ENCODE measurements at places on chromosomes 3 and 15.

- no peak for DNase-seq
Observed at GRCh38 chr3:3005146-3005744, 104.9 kb downstream of the IL5RA start.

DNA sequence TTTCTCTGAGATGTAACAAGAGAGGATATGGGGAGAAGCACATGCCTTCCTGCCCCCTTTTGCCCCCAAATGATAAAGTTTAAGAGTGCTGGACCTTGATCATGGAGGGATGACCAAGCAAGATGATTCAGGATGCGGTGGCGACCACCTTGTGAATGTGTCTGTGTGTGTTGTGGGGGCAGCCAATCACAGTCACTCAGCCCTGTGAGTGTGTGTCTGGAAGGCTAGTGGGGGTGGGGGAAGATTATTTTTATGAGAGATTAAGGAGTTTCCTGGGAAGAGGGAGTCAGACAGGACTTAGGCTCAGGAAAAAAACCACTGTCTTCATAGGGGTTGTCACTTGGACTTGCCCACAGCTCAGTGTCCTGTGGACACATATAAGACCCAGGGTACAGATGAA is 57.8 kb upstream of the KY start:
- DNase-seq, result no peak

DNA sequence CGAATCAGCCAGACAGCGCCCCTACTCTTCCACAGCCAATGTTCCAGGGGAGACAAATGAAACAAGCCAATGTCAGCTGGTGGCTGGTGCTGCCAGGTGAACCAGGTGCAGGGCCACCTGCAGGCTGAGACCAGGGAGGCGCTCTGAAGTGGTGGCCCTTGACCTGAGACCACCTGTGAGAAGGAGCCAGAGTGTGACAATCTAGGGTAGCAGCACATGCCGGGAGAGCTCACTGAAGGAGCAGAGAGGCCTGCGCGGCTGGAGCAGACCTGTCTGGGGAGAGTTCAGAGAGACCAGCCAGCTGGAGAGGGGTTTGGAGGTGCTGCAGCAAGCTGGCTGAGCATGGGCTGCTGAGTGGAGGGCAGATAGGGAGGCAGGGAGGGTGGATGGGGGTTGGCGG is 693 bp upstream of the STAB1 start:
- DNase-seq, result no peak

DNA sequence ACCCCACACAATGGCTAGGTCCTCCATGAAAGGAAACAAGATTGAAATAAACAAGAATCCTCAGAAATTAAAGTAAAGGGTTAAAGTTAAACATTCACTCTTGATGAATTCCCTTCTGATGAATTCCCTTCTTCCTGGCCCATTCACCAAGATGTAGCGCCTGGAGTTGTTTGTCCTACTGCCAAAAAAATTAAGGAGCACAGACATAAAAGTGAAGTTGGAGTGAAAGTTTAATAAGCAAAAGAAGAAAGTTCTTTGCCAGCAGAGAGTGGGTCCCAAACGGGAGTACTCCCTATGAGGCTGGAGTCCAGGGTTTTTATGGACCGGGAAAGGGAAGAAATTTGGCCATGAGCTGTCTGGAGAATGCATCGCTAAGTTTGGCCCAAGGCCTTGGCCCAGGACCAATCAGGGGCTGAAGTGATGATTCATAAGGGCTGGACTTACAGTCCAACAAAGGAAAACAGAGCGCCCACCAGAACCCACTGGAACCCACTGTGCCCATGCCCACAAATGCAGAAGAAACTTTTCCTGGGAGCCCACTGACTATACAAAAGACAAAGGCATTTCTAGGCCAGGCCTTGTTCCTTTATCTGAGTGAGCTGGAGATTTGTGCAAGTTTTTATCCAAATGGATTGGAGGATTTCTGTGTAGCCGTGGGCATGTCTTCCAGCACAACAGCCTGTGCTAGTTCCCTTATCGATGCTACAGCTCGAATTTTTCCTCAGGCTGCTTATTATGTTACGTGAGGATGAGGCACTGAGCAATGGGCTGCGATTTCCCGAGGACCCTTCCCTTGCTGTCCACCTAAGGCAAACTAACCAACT is 1561.6 kb downstream of the OTOL1 start:
- DNase-seq, result no peak

GRCh38 chr3:113439606-113440005 is 1.7 kb downstream of the CFAP44 start:
- DNase-seq, result no peak

DNA sequence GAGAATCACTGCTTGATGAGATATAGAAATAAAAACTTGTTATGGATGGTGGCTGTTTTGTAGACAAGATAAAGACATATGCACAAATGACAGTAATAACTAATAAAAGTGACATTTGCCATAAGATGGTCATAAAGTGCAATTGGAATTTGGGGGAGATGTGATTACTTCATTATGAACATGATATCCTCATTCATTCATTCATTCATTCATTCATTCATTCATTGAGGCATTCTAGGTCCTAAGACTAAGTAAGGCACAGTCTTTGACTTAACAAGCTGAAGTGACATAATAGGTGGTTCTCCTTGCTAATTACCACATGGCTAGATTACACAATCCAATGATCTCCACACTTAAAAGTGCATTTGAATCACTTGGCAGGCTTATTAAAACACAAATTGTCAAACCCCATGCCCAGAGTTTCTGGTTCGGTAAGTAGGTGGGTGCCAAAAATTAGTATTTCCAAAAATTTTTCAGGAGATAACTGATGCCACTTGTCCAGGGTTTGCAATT is 18.9 kb downstream of the RAP2B start:
- no peak for DNase-seq

DNA sequence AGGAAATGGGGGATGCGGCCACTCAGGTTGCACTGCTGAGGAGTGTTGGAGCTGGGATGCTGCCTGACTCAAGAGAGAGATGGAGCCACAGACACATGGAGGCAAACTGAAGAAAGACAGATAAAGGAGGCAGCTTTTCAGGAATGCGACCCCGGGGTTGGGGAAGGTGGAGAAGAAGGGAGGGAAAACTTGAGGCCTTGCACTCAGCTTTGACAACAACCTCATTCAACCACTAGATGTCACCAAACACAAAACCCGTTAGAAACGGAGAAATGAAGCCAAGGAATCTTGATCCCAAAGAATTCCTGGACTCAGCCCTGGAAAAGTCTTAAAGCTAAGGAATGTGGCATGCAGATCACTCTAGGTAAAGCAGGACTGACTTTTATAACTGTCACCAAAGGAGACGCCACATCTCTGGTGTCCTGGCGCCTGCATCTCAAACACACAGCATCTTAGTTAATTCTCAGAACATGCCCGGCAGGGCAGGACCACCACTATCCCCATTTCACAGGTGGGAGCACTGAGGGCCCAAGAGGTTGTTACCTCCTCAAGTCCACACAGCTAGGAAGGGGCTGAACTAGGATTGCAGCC is 59.6 kb upstream of the LMCD1 start:
- DNase-seq, result no peak

GRCh38 chr3:27723815-27724458 is 1.8 kb upstream of the EOMES start:
- DNase-seq, result no peak

DNA sequence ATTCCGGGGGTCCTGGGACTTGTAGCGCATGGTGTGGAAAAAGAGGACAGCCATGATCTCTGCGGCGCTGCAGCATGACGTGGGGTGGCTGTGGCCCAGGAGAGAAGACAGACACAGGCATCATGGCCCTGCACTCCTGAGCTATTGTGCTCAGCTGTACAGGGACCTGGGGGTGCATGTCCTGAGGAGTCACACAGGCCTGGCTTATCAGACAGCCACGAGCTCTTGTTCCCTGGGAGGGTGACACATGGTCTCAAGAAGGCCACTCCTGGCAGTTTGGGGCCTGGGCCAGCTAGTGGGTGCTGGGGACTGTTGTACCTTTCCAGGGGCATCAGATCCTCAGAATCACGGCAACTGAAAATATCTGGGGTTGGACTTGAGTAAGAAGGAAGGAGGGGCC is 13.7 kb downstream of the TKT start:
- DNase-seq, result no peak
